ENCODE measurements at places on chromosomes 5 and 9.

GRCh38 chr5:59354811-59355210 lies 538.7 kb downstream of the PDE4D start:
- DNase-seq = no peak

- no peak for DNase-seq
These were observed 97.7 kb upstream of the LMX1B start for GRCh38 chr9:126515873-126516505.

GRCh38 chr5:43418561-43418960 lies 6.4 kb upstream of the CCL28 start:
- no peak for DNase-seq

GRCh38 chr9:101582553-101582952 lies 12.2 kb downstream of the PPP3R2 start:
- DNase-seq = no peak

GRCh38 chr9:69675563-69675962 lies 3.4 kb upstream of the APBA1 start:
- DNase-seq = no peak

DNA sequence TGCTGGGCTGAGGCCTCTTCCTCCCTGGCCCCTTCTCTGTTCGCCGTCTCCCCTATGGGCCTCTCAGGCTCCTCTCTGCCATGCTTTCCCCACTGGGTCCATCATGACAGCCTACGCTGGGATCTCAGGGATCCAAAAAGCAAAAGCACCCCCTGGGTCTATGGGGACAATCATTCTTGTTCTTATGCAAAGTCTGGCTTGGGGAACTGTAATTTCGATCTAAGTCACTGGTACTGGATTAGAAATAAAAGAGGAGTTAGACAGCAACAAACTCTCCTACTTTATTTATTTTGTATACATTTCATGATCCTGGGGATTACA lies 86.6 kb downstream of the SLC38A9 start:
- no peak for DNase-seq

DNA sequence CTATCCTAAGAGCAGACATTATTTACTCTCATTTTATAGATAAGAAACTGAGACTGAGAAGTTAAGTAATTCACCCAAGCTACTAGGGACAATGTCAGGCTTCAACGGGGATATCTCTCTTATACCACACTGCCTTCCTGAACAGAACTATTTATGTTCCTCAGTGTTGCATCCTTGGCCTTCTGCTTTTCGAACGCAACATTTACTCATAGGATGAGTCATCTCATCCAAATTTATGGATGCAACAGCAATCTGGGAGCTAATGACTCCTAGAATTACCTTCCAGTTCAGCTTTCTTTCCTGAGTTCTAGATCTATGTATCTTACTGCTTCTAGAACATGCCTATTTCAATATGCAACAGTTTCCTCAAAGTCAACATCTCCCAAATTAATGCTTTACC lies 103.6 kb upstream of the PAM start:
- DNase-seq = no peak

DNA sequence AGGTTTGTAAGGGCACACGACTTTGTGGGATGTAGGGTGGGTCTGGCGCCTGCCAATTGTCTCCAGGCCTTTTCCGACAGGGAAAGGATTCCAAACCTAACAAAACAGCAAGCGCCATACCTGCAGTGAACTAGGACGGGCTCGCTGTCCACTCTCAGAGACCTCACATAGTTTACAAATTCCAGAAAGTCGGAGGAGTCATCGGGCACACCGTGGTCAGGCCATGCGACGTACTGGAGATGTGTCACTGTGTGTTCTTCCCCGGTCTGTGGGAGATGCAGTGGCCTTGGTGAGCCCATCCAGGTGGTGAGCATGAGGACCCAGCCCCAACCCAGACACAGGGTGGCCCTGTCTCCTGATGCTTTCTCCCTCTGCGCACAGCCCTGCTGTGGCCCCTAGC lies 61.3 kb upstream of the EPB41L4B start:
- no peak for DNase-seq

GRCh38 chr9:31412081-31412480 lies 972.4 kb upstream of the ACO1 start:
- DNase-seq = no peak

- DNase-seq = no peak
These were observed 8.2 kb downstream of the HEXB start for GRCh38 chr5:74693191-74693590.

DNA sequence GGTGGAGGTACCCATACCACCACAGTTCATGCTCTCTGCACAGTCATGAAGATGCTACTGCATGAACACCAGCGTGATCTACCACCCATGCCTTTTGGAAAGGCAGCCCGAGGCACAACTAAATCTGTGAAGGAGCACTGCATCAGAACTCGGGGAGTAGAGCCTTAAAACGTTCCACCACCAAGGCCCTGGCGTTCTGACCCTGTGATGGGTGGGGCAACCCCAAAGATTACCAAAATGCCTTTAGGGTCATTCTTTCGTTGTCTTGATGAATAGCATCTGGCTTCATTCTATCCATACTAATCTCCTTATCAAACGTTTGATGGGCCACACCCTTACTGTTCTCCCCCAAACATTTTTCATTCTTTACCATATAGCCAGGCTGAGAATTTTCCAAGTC lies 97.9 kb downstream of the ADAMTS6 start:
- no peak for DNase-seq

DNA sequence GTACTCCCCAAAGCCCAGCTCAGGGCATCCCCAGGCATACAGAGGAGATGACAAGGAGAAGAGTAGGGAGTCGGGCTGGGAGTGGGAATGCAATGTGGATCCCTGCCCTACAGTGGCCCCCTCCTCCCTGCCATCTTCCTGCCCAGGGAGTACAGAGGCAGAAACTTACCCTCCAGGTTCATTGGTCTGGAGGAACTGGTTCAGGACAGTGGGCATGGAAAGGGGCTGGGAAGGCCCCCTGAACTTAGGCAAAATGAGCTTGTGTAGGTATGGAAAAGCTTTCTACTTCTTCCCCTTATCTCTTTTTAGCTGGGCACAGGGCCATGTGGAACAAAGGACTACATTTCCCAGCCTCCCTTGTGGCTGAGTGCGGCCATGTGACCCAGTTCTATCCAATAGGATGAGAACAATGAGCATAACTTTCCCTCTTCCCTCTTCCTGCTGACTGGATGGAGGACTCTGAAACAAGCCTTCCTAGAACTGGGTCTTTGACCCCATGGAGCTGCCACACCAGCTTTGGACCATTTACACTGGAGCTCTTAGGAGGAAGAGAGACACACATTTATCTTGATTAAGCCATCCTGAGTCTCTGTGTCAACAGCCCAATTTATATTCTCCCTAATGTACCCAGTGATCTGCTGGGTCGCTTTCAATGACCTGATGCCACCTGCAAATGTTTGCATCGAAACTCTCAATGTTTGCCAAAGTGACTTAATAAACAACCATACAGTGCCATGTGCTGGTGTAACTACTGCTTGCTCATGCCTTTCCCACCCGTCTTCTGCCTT lies 25.0 kb upstream of the HMCN2 start:
- DNase-seq = no peak

- no peak for DNase-seq
These were observed 79.1 kb downstream of the RAPGEF1 start for GRCh38 chr9:131660466-131661405.

DNA sequence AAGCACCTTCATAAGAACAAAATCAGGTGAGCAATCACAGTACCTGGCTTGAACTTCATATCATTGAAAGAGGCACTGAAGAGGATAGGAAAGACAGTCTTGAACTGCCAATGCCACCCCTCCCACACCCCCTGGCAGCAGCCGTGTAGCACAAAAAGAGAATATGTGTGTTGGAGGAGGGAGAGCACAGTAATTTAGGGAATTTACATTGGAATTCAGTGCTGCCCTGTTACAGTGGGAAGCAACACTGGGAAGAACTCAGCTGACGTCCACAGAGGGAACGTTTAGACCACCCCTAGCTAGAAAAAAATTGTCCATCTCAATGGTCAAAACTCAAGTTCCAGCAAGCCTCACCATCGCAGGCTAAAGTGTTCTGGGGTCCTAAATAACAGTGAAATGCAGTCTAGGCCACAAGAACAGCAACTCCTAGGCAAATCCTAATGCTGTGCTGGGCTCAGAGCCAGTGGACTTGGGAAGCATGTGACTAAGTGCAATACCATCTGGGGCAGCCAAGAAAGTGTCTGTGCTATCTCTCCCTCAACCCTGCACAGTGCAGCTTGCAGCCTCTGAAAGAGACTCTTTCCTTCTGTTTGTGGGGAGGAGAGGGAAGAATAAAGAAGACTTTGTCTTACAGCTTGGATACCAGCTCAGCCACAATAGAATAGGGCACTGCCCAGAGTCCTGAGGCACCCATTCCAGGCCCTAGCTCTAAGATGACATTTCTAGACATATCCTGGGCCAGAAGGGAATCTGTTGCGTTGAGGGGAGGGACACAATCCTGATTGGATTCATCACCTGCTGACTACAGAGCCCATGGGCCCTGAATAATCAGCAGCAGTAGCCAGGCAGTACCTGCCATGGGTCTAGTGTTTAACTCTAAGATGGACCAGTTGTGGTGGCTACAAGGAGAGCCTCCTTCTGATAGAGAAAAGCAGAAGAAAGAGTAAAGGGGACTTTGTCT lies 62.1 kb upstream of the VLDLR start:
- DNase-seq = no peak

GRCh38 chr9:82810915-82811314 lies 252.0 kb downstream of the RASEF start:
- DNase-seq = no peak

DNA sequence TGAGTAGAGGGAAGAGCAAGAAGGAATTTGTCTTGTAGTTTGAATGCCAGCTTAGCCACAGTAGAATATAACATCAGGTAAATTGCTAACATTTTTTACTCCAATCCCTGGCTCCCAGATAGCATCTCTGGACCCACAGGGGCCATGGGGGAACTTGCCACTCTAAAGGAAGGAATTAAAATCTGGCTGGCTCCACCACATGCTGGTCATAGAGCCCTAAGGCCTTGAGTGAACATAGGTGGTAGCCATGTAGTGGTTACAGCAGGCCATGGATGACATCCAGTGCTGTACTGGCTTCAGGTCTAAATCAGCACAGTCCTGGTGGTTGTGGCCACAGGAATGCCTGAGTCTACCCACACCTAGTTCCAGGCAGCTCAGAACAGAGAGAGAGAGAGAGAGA lies 109.9 kb upstream of the RGMB start:
- DNase-seq = no peak

DNA sequence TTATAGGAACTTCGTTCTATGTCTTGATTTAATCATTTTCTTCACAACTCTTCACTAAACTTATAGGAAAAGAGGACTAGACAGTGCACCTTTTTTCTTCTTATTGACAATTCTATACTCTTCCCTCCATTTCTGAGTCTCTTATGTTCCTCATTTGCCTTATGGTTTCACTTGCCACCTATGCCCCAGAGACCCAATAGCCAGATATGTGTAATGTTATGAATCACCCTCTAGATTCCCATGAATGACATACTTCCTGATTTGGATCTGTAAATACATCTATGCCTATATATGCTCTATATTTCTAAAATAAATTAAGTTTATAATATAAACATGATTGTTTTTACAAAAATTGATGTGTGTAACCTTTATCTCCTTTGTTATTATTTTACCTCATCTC lies 514.1 kb upstream of the MEF2C start:
- no peak for DNase-seq

DNA sequence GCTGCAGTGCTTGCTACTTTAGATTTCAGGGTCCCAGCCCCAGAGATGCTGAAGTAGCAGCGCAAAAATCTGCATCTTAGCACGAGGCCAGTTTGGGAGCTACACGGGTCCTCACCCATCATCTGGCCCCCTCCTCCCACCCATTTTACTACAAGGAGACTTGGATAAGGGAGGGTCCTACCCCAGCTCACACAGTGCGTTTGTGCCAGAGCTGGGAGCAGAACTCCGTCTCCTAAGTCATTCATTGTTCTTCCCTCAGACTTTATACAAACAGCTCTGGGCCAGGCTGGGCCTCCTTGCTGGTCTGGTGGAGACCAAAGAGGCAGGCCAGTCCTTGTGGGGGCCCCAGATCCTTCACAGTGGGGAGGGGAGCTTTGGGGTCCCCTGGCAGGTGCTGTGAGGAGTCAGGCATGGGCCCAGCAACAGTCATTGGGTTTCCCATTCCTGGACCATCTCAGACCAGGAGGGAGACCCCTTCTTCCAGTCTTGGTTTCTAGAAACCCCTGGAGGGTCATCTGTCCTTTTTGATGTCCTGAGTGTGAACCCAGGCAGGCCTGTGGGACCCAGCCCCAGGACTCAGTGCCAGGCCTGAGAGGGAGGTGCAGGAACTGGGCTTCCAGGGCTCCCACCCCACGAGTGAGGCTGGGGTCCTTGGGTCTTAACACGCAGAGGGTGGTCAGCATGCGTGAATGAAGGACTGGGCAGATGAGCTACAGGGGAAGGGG lies 2.3 kb upstream of the IL17B start:
- DNase-seq = no peak

GRCh38 chr5:4226565-4226964 lies 630.9 kb downstream of the IRX1 start:
- DNase-seq = no peak

GRCh38 chr5:179311091-179311470 lies 34.2 kb downstream of the ADAMTS2 start:
- no peak for DNase-seq

GRCh38 chr5:15233566-15233965 lies 266.4 kb upstream of the FBXL7 start:
- no peak for DNase-seq

GRCh38 chr5:61624553-61625136 lies 292.6 kb downstream of the ZSWIM6 start:
- DNase-seq = no peak

DNA sequence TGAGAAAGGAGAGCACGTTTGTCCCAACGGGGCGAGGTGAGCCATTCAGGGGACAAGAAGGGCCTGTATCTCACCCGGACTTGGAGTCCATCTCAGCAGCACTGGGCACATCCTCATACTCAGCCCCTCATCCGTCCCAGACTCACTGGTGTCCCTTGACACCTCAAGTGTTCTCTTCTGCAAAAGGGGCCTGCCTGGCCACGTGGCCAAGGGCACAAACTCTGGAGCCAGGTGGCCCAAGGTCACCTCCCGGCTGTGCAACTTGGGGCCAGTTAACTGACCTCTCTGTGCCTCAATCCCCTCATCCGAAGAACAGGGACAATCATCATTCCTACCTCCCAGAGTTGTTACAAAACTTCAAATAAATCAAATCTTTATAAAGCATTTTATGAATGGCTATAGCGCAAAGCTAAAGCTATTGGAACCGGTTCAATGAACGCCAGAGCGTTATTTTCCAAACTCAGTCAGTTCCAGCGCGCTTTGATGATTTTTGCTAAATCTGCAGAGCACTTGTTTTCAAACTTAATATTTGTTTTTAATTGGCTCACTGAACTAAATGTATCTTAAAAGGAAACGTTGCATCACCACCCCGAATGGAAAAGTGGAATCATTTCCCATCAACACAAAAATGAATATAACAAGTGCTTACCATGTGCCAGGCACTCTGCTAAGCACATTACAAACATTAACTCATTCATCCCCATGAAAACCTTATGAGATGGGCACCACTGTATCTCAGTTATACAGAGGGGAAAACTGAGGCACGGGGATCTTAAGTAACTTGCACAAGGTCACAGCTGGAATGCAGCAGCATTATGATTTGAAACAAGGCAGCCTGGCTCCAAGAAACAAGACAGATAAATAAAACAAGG lies 49.3 kb downstream of the DUSP1 start:
- DNase-seq = no peak

All from activated T-helper 1 cell treated with anti-CD3 and anti-CD28 coated beads, Interleukin-2, amount 50 U/mL, for 16 hours (primary cell).